ENCODE measurements at places on chromosomes 3 and 15.

DNA sequence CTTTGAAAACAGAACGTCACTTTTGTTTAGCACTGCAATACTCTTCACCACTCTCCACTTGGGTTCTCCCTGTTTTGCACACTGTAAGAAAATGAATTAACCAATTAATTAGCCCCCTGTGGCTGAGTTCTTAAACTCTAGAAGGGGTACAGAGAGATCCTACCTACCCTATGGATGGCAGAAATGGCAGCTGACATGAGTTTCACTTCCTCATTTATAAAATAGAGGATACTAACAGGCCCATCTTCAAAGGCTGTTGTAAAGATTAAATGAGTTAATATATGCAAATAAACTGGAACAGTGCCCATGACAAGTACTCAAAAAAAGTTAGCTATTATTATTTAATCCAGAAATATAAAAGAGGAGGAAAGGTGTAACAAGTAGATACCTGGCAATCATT is 36.9 kb downstream of the SUCLG2 start:
- no peak for DNase-seq

DNA sequence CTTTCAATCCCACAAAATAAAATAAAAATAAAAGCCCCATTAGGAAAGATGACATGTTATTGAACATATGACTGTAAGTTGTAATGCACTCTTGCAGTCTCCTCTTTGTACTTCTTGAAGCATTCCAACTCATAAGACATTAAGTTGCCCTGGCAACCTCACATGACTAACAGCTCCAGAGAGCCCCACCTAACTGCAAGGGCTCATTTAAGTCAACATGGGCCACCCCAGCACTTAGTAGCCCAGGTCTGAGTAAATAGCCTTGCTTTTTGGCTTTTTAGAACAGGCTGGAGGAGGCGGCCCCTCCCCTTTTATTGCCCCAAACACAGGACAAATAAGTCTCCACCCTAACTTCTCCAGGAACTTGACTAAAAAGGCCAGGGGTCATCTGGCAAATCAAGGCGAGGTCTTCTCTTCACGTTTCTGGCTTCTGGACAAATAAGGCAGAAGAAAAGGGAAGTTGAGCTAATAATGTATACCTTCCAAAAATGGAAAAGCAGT is 135.1 kb downstream of the TMCO5A start:
- no peak for DNase-seq

- DNase-seq: no peak
These were observed 384.0 kb upstream of the TGFBR2 start for GRCh38 chr3:30222441-30222840.

DNA sequence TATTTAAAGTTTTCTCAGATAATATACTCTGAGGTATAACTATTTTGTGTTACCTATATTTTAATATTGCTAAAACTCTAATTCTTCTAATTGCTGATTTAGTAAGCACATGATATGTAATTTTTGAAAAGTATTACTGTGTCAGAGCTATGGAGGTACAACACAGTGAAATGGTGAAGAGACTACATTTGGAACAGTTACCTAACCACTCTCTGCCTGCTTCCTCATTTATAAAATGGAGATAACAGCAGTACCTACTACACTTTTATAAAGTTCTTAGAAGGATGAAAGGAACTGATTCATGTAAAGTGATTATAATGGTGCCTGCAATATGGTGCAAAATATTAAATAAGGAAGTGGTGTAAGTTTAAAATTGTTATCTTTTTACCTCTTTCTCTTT is 16.3 kb upstream of the NEK10 start:
- DNase-seq: no peak

DNA sequence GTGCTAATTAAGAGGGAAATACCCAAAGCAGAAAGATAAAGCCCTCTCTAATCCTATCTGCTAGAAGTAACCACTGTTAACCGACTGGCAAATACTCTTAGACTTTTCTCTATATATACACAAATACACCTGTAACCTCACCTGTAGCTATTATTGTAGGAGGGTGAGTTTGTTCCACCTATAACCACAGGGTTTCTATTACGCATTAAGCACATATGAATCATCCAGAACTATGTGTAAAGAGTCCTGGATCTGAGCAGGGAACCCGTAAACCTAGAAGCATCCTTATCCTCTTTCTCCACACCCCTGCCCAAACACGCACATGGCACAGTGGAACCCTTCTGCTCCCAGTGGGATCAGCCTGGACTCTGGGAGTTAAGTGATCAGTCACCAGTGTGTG is 172.8 kb upstream of the C2CD4B start:
- DNase-seq: no peak

- DNase-seq: peak; percentile 62
These were observed 29.3 kb downstream of the CCNL1 start for GRCh38 chr3:157130467-157131251.

DNA sequence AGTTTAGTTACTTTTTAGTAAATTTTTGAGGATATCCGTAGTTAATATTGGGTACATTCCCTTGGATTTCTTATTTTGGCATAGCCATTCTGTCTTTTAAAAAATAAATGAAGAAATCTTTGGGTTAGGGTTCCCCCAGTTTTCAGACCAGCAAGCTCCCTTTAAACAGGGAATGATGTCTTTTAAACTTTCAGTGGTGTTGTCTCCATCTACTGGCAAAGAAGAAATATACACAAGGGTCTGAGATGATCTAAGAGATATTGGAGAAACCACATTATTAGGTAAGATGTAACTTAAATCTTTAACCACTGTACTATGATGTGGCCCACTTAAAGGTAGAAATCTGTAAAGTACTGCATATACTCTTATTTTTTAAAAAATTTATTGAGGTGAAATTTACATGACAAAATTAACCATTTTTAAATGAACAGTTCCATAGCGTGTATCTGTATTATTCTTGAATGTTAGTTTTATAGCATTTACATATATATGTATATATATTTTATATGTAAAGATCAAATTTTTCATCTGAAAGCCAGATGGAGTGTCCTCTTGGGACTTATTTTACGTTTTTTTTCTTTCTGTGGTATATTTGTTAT is 35.1 kb upstream of the EIF3J start:
- no peak for DNase-seq

DNA sequence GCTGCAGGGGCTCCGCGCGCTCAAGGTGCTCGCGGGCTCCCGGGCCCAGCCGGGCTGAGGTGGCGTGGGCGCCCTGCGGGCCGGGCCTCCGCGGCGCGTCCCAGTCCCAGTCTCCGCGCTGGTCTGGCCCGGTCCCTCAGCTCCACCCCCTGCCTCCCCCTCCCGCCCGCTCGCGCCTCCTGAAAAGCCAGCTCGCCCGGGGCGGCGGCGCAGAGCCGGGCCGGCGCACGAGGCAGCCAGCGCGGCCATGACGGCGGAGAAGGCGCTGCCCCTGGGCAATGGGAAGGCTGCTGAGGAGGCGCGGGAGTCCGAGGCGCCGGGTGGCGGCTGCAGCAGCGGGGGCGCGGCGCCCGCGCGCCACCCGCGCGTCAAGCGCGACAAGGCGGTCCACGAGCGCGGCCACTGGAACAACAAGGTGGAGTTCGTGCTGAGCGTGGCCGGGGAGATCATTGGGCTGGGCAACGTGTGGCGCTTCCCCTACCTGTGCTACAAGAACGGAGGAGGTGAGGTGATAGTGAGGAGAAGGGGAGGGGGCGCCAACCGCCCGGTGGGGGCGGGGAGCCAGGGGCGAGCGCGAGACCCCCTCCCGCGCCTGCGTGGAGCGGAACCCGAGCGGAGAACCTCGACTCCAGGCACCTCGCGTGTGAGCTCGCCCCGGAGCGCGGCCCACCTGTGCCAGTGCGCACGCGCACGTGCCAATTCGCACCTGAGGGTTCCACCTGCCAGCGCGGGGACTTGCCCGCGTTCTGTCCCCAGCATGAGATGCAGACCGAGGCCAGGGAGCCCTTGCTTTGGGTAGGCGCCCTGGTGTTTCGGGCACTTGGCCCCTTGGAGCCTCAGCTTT is at the start of gene SLC6A11:
Gene SLC6A11, plus strand, starts transcription at position 210 of the 844 bp plus-strand sequence. Its CDS starts 38 bp downstream, at position 248.
- no peak for DNase-seq

- no peak for DNase-seq
These were observed at the start of gene ROBO1 for GRCh38 chr3:79767905-79768267. Gene ROBO1 (minus strand): TSS chr3:79767998.

All from activated gamma-delta T cell treated with anti-CD3 and anti-CD28 coated beads, Interleukin-2, amount 50 U/mL, for 16 hours (primary cell).